Ureter (tissue), 1 donor: ENCODE measurements at places on chromosomes 12 and 14.

GRCh38 chr14:72755766-72756165, 138.1 kb downstream of the DPF3 start:
- DNase-seq = no peak

DNA sequence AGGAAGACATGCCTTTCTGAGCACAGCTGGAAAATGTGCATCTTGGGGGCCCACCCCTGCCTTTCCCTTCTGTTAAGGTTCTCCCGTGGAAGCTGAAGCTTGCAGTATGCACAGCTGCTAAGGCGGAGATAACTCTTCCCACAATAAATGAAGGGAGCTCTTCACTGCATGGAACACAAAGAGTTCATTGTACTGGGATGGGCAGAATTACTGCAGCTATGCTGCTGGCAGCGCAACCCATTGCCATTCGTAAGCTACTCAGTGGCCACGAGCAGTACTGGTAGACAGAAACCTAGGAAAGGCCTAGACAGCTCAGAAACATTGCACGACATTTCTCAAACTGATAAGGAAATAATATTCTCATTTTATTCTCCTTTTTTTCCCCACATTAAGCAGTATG, 310.2 kb downstream of the MDGA2 start:
- DNase-seq = no peak

GRCh38 chr14:20679907-20680306, 4.5 kb upstream of the RNASE4 start:
- no peak for DNase-seq

- DNase-seq = no peak
Observed at GRCh38 chr12:65019696-65020234, 101.3 kb downstream of the WIF1 start.

- no peak for DNase-seq
Observed at GRCh38 chr12:90622431-90622830, 332.5 kb downstream of the CCER1 start.

- DNase-seq = no peak
Observed at GRCh38 chr12:6460751-6461371, 9.0 kb downstream of the TAPBPL start.

- no peak for DNase-seq
Observed at GRCh38 chr14:95759941-95760340, 46.0 kb upstream of the TCL1A start.

DNA sequence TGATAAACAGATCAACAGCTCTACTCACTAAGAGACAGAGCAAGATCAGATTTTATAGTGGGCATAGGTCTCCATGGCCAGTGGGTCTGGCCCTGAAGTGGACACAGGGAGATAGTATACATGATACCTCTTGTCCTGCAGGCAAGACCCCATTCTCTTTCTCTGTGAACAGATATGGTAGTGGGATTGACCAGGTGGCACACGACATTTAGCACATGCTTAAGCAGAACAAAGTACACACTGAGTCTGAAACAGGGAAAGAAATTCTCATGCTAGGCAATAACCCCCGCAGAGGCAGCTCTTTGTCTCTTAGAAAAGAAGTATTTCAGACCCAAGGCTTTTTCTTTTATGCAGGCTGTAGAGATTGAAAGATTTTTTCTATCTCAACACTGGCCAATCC, 1331.2 kb downstream of the FSCB start:
- DNase-seq = no peak

GRCh38 chr12:63318313-63318712, 167.3 kb upstream of the AVPR1A start:
- DNase-seq = no peak

GRCh38 chr14:21039585-21040369, 2.4 kb upstream of the RNASE7 start:
- peak; percentile 66 for DNase-seq

DNA sequence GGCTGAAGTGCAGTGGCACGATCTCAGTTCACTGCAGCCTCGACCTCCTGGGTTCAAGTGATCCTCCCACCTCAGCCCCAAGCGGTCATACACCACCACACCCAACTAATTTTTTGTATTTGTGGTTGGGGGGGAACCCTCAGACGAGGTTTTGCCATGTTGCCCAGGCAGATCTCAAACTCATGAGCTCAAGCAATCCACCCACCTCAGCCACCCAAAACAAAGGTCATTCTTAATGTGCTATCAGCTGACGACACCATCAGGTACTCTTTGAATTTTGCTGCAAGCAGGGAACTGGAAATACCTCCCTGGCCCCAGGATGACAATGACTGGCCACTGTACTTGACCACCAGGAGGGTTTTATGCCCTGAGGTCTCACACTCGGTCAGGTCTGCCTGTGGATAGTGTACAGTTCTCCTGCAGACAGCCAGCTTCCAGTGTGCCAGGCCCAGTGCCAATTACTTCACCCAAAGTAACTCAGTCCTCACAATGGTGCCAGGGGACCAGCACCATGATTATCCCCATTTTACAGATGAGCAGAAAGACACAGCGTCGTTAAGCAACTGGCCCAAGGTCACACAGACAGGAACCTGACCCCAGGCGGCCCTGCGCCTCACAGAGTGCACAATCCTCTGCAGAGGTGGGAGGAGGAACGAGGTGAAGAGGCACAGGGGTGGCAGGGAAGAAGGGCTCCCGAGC, 42.9 kb downstream of the ITPK1 start:
- DNase-seq = no peak

DNA sequence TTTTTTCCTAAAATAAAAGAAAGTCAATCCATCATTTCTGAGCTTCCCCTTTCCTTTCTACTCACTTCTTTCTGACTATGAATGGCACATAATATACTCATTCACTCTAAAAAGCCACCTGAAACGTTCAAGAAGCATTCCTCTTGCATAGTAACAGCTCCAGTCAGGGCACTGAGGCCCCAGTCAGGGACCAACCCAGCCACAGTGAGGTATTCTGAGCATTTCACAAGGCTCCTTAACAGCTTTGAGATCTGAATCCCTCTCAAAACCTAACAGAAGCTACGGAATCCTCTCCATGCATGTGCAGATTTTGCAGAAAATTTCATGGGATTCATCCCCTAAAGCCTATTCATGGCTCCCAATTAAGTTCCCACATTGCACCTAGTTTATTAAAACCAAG, 23.2 kb downstream of the NT5DC3 start:
- DNase-seq = no peak

DNA sequence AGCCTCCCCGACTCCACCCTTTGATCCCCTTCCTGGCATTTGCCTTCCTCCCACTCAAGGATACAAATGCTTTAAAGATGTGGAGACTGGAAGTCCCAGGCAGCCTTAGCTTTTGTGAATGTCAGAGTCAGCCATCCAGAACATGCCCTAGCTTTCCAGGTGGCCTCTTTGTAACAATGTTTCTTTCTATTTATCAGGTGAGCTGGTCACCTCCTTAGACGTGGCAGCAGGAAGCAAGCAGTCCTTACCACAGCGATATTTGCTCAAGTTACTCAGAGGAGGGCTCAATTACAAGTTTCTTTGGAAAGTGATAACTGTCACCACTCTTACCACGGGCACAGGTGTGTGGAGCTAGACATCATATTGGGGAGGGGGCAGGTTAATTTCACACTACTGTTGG, 4.9 kb downstream of the GALNT6 start:
- no peak for DNase-seq

GRCh38 chr14:58717211-58717610, 79.4 kb downstream of the DACT1 start:
- DNase-seq = no peak

- DNase-seq = no peak
Observed at GRCh38 chr14:105218611-105219010, 29.7 kb upstream of the BTBD6 start.
